Astrocyte of the hippocampus (primary cell): ENCODE measurements at places on chromosomes 1 and 21.

DNA sequence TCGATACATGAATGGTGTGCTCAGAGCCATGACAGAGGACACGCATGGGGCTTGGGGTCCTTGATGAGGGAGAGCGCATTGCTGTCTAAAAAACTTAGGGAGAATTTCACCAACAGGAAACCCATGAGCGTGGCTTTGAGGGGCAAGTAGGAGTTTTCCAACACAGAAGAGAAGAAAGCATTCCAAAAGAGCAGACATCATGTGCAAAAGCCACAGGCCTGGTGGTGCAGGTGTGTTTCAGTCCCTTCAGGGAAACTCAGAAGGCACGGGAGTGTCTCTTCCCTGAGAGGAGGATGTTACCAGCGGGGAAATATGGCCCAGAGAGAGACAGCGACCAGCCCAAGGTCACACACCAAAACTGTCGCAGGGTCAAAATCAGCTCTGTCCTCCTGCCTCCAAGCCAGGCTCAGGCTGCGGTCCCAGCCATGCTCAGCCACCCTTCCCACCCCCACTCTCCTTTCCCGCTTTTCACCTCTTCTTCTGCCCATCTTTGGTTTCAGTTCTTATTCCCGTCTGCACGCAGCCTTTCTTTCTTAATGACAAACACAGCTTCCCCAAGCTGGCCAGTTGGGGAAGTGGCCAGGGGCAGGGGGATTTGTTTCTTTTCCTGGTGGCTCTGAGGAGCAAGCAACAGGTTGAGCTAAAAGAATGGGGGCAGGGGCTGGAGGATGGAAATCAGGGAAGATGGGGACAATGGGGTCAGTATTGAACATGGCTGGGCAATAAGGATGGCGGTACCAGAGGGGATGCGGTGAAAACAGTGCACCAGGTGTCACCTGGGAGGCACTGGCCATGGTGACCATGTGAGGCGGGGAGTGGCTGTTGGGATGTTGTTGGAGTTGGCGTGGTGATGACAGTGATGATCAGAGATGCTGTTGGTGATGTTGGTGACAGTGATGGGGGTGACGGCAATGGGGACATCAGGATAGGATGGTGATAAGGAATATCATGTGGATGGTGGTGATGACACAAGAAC, 10.3 kb downstream of the LAPTM5 start:
- no peak for DNase-seq

GRCh38 chr1:26154750-26155149, 4.1 kb upstream of the FAM110D start:
- no peak for DNase-seq

DNA sequence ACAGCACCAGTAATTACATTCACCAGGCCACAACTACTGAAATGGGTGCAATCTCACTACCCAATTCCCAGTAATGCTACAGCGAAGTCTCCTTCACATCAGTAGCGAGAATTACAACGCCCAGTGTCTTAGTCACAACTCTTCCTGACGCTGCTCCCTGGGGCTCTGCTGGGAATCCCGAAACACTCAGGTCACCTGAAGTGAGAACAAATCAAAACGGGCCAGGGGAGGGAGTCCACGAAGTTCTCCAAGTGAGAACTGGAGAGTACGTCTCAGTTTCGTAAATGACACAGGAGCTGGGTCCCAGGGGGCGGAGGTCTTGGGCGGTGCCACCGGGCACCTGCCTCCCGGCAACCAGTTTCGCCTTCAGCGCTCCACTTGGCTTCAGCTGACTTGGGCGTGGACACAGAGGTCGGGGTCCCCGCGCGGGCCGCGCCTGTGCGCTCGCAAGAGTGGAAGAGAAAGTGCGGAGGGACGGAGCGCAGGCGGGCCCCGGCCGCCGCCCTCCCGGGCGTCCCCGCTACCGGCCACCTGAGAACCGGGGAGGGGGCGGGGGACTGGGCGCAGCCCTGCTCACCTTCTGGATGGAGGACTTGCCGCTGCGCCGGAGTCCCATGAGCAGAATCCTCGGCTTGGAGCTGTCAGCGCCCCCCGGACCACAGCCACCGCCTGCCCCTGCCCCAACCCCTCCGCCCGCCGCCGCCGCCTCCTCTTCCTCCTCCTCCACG, 575 bp downstream of the RRAGC start:
- peak; percentile 65 for DNase-seq

DNA sequence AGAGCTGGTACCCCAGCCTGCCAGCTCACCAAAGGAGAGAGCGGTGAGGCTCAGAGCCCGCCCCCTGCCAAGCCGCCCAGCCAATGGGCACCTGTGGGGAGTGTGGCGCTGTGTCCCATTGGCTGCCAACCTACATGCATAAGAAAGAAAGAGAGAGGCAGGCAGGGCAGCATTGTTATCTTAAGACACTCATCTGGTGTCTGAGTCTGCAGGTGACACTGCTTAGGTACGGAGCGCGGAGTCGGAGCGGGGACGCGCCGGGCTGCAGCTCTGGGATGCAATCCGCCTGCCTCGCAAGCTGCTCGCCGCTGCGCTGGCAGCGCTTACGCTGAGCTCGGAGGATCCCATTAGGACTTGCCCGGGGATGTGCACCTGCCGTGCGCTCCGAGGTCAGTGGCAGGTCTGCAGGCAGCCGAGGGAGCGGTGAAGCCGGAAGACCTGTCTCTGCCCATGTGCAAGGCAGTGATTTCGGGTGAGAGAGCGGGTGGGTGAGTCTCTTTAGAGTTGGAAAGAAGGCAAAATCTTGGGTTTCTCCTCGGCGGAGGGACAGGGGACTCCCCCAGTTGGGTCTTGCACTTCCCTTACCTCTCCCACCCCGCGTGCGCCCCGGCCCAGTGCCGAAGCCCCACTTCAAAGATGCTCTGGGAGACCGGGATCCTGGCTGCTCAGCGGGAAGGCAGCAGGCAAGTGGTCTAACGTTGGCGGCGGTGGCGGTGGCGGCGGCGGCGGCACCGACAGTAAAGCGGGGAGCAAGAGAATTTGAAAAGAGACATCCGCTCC, at the start of gene BRINP2:
TSS of gene BRINP2 (plus strand) at position 203 of the 780 bp plus-strand sequence. CDS start 58,919 bp downstream, outside the sequence.
- peak; percentile 81 for DNase-seq

DNA sequence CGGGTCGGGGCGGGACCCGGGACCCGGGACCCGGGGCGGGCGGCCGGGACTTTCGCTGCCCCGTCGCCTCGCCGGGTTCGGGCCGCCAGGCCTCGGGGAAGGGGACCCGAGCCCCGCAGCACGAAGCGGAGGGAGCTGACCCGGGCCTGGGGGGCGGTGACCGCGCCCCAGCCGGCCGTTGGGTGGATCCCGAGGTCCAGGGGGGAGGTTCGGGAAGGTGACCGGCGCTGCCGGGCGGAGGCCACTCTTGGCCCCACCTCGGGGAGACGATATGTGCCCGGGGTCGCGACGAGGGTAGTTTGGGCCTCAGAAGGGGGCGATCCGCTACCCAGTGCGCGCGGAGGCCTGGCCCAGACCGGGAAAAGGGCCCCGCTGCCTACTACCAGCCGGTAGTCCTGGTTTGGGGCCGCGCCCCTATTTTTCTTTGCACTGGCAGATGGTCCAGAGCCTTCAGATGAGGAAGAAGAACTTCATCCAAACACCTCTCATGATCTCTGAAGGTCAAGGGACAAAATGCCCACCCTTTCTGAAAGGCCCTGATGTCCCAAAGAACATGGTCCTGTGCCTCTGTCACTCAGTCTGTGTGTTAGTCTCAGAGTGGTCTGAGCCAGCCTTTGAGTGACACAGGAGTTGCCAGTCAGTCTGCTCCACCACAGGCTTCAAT, 766 bp downstream of the AGO4 start:
- DNase-seq: peak; percentile 55

GRCh38 chr1:114320586-114320985, 166.9 kb upstream of the SYT6 start:
- DNase-seq: peak; percentile 87

DNA sequence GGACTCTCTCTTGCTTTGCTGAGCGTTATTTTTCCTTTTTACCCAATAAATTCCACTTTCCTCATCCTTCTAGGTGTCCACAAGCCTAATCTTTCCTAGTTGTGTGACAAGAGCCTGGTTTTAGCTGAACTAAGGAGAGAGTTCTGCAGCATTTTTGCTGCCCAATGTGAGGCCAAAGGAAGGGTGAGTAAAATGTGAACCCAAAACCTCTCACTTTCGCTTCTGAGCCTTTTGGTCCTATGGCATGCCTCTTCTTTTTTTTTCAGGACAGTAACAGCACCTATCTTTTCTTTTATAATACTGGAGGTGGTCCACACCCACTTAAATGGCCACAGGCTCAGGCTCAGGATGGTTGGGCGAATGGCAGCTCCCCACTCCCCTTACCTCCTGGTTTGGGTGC, 111.1 kb downstream of the COP1 start:
- DNase-seq: no peak
